ENCODE measurements at places on chromosomes 13 and 19.

DNA sequence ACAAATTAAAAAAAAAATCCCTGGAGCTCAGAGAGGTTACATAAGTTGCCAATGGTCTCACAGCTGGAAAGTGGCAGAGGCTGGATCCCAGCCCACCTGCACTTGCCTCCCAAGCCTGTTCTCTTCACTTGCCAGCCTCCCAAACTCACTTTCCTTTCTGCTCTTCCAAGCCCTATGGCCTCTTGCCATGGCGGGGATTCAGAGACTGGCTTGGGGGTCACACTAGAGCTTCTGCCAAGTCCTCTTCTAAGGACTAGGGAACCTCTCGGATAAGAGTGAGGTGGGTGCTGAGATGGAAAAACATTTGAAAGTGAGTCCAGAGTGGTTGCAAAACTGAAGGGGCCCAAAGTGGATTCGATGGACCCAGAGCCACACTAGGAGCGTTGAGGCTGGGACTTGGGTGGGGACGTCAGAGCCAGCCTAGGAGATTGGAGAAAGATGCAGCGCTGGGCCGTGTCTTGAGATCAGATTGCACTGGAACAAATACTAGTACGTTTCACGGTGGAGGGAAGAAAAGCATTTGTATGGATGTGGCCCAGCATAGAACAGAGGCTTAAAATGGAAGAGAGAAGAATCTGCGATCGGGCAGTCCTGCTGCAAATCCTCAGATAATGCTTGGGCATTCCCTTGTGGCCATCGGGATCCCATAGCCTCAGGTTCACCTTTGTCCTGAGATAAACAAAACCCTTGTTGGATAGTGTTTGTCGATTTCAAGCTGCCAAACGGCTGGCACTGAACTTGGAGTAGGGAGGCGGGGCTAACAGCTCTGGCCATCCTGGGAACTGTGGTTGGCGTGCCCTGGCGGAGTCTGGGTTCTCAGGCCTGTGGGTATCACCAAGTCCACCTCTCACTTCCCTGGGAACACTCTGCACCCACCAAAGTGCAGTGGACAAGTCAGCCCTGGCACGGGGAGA lies 84.8 kb downstream of the ING1 start:
- no peak for DNase-seq

DNA sequence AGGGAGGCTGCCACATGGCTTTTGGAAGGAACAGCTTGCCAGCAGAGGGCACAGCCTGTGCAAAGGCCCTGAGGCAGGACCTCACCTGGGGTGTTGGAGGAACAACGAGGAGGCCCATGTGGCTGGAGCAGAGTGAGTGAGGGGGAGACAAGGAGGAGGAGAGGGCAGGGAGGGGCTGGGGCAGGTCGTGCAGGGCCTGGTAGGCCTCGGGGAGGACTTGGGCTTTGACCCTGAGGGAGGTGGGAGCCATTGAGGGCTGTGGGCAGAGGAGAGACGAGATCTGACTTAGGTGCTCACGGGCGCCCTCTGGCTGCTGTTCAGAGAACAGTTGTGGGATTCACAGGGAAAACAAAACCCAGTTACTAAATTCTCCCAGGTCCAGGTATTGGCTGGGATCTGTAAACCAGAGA lies 25.2 kb downstream of the ZNRF4 start:
- DNase-seq: no peak

- no peak for DNase-seq
These were observed 4.0 kb downstream of the SLC7A10 start for GRCh38 chr19:33221638-33222037.

- no peak for DNase-seq
These were observed 27.3 kb downstream of the PNPLA6 start for GRCh38 chr19:7562646-7563393.

- no peak for DNase-seq
These were observed 24.9 kb downstream of the CPAMD8 start for GRCh38 chr19:17001603-17002183.

GRCh38 chr19:7442423-7442822 lies 46.4 kb downstream of the PEX11G start:
- no peak for DNase-seq

GRCh38 chr13:36920616-36921185 lies 663 bp upstream of the SMAD9 start:
- no peak for DNase-seq

DNA sequence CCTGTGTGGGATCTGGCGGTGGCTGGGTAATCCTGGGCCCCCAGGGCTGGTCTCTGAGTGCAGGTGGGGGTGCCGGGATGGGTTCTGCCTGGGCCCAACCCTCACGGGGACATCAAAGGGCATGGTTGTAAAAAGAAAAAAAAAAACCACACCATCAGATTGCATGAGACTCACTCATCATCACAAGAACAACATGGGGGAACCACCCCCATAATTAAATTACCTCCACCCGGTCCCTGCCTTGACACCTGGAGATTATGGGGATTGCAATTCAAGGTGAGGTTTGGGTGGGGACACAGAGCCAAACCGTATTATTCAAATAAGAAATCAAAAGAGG lies 14.3 kb downstream of the C1QTNF9 start:
- DNase-seq: no peak

DNA sequence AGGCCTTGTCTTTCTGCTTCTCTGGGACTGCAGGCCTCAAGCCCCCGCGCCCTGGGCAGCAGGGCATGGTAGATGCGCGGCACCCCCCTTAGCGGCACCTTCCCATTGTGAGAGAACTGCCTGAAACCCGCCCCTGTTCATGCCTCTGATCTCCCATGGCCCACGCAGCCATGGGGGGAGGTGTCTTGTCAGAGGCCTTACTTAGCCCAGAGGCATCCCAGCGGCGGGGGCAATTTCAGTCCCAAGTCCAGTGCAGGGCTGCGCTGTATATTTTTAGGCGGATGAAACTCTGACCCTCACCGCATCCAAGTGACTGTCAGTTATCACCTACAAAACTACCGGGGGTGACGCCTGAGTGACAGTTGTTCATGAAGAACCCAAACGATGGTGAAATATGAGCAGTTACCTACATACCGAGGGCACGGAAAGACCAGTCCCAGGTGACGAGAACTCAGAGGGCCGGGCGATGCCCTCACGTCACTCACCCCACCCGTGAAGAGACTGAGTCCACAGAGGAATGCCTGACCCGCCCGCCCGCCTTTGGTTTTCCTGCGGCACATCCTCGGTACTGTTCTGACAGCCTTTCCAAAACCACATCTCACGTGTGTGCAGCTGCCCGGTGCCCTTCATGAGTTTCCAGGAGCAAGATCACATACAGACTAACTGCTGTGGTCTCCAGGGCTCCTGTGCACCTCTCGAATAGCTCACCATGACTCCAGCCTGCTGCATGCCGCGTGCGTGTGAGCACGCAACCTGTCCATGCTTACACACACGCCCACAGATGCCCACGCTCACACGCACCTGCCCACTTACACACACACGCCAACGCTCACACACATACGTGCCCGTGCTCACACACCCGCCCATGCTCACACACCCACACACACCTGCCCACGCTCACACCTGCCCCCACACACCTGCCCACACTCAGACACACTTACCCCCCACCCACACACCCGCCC lies 14.4 kb downstream of the IL17D start:
- DNase-seq: no peak

DNA sequence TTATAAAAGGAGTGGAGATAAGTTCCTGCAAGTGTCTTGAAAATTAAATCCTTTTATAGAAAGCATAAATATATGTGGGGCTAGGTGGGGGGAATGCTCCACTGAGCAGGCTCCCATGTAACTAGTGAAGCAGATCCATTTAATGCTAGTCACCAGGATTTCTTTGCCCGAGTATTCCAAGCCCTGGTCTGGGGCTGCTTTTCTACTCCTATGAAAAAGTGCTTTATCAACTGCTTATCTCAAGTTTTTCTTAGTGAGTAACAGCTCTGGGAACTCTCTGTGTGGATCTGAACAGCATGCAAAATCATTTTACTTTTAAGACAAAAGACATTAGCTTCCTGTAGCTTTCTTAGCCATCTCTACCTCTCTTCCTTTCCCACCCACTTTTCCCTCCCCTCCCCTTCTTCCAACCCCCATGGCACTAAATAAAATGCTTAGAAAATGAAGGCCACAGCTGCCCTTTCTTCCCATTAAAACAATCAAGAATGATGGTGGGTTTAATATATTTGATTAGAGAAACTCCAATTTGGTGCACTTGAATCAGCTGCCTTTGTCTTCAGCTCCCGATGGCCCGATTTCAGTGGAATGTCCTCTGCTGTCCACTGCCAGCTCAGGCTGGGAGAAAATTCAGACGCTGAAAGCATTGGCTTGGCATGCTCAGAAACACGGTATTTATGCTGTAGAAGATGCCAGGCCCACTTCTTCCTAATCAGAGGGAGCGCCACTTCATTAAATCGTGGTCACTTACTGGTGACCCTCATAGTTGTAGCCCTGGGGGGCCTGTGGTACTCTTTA lies 475.1 kb downstream of the FOXO1 start:
- no peak for DNase-seq

DNA sequence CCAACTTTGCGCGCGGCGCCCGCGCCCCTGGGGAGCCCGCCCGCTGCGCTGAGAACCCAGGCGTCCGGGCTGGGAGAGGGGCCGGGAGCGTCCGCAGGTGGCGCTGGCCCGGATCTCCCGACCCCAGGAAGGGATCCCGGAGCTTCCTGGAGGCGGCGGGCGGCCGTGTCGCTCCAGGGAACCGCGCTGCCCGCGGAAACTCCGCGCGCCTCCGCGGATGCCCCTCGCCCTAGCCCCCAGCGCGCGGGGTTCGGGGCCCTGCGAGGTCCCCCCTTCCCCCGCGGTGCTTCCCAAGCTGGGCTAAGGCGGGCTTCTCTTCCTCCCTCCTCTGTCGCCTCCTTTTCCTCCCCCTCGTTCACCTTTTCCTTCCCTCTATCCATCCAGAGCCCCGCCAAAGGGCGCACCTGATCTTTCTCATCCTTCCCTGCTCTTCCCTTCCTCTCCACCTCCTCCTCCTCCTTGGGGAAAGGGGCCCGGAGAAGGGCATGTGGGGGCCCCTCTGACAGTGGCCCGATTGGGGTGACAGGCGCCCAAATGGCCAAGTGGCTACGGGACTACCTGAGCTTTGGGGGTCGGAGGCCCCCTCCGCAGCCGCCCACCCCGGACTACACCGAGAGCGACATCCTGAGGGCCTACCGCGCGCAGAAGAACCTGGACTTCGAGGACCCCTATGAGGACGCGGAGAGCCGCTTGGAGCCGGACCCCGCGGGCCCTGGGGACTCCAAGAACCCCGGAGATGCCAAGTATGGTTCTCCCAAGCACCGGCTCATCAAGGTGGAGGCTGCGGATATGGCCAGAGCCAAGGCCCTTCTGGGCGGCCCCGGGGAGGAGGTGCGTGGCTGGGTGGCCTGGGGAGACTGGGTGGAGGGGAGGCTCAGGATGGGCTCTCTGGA lies 710 bp downstream of the SHD start:
- DNase-seq: no peak

GRCh38 chr19:47096100-47096704 lies 17.4 kb downstream of the ZC3H4 start:
- no peak for DNase-seq

- no peak for DNase-seq
These were observed 72.3 kb upstream of the POMP start for GRCh38 chr13:28586439-28587173.

DNA sequence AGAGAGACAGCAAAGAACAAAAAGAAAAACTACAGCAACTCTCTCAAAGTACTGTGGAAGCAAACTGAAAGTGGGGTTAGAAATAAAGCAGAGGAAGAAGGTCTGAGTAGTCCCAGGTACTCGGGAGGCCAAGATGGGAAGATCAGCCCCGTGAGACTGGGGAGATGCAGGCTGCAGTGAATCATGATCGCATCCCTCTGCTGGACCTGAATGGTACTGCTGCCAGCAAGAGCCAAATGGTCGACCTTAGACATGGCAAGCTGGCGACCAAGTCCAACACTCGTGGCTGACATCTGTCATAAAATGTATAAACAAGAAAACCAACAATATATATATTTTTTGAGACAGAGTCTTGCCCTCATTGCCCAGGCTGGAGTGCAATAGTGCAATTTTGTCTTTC lies 33.7 kb upstream of the ZNF724 start:
- DNase-seq: no peak

GRCh38 chr13:49986471-49986870 lies 10.4 kb upstream of the TRIM13 start:
- DNase-seq: no peak

DNA sequence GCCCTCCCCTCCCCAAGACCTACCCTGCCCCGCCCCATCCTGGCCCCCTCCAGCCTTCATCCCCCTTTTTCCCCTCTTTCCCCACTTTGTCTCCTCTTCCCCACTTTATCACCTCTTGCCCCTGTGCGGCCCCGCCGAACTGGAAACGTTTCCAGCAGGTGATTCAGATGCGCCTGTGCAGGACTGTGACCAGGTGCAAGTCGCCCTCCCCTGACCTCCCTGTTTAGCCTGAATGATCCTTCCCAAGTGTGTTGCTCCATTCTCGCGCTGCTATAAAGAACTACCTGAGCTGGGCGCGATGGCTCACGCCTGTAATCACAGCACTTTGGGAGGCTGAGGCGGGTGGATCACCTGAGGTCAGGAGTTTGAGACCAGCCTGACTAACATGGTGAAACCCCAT lies 25.9 kb downstream of the ZNF791 start:
- no peak for DNase-seq

DNA sequence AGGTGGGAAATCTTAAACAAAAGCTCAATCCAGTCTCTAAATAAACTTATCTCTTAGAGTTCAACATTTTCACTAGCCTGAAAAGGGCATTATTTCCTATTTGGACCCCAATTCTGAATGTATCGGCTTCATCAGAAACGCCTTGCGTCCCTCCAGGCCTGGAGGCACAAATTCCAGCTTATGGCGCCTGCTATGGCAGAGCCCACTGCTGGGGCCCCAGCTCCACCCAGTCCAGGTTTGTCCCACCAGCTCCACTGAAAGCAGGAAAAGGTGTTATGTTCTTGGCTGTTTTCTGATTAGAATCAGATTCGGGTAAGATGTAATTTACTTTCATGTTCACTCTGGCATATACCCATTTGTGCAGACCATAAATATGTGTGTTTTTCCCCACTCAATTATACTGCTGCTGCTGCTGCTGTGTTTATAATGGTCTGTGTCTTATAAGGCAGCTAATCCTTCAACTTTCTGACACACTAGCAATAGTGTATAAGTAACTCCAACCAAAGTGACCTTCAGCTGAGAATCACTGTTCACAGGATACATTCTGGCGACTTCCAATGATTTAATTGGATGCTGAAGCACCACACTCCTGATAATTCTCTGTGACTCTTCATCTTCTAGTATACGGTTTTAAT lies 6.4 kb downstream of the IRS2 start:
- DNase-seq: no peak

GRCh38 chr19:33486407-33486806 lies 35.2 kb downstream of the PEPD start:
- no peak for DNase-seq
